ENCODE measurements at places on chromosomes 3 and 15.

DNA sequence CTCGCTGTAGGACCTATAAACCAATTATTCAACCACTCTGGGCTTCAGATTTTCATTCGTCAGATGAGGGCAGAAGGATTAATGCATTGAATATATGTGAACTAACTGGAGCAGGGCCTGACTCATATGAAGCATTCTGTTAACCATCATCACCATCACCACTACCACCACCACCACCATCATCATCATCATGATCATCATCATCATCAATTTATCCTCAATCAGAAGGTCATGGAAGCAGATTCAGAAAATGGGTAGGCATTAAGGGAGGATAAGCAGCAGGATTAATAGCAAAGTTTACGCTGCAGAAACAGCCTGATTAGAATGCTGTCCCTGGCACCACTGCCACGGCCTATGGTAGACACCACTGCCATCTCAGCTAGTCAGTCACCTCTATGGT lies 407.5 kb upstream of the THBS1 start:
- no peak for DNase-seq

DNA sequence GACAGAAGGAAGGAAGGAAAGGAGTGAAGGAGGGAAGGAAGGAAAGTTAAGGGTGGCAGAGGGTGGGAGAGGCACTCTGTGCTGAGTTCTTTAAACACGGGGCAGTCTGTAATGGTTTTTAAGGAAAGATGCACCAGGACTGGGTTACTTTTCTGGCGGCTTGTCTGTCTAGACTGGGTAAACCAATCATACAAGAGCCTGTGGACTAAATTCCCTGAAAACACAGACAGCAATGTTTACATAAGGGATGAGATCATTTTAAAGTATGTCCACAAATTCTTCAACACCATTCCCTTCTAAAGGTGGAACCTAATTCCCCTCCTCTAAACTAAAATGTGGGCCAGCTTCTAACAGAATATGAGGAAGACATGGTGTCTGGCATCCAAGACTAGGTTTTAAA lies 235.5 kb upstream of the IGF1R start:
- no peak for DNase-seq

- DNase-seq = no peak
These were observed 33.9 kb downstream of the SMAD6 start for GRCh38 chr15:66735909-66736305.

DNA sequence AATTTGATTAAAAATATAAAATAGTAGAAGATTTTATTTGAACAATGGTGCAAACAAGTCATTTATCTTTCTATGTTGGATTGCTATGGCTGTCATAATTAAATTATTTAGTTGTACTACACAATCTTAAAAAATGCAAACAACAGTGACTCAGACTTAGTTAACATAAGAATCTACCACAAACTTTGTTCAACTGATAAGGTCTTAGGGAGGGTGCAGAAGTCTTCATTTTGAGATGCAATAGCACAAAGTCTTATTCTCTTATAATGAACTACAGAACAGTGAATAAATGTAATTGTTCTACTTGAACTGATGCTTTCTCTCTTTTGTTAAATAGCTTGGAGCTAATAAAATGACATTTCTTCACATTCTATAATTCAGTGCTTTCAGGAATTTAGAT lies 482.8 kb upstream of the NAALADL2 start:
- DNase-seq = no peak

DNA sequence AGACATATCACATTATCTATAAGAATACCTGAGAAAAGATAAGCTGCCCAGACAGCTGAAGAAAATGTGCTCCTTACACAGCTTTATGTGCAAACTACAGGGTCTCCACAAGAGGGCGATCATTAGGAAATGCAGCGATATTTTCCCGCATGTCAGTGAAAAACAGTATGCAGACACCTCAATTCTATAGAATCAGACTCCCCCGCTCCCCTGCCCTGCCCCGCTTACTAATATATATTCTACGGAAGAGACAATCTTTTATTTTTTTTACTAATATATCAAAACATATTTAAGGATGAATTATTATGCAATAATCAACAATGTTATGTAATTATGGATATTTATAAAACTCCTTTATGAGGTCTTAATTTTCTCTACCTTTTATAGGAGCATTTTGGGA lies 681.3 kb downstream of the ROBO1 start:
- peak; percentile 79 for DNase-seq

DNA sequence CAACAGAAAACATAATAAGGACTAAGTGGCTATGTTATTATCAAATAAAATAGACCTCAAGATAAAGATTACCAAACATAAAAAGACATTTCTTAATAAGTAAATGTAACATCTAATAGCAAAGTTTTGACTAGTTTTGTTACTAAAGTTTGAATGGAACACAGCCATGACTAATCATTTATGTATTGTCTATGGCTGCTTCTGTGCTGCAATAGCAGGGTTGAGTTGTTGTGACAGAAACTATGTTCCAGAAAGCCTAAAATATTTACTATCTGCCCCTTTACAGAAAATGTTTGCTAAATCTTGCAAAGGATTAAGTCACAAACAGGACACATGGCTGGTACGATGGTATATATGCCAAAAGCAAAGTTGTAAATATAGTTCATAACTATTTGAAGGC lies 37.9 kb upstream of the MYH15 start:
- DNase-seq = no peak

DNA sequence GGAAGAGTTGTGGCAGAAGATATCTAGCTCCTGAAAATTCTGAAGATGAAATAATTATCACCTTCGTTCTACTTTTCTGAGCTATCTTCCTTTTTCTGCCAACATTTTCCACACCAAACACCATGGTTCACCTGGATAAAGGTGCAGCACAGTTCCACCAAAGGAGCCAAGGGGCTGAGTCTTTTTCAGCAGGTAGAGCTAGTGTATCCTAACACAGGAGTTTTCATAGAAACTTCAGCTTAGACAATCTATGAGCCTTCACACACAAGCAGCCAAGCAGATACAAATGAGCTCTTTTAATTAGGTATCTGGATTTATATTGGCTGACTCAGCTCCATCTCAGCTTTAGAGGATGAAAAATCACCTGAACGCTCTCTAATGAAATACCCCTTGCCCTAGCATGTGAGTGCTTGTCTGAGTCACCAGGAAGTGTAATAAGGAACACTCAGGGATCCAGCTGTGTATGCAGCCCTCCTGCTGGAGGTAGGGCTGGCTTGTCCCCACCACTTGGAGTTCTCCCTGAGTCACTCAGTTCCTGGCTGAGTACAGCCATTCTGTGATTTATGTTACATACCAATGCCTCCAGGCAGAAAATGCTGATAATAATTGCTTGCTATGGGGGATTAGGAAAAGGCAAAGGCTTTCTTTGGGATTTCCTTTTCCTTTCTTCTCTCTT lies 385.7 kb downstream of the LSAMP start:
- DNase-seq = no peak

- DNase-seq = no peak
These were observed 101.9 kb upstream of the ICE2 start for GRCh38 chr15:60580650-60581376.

DNA sequence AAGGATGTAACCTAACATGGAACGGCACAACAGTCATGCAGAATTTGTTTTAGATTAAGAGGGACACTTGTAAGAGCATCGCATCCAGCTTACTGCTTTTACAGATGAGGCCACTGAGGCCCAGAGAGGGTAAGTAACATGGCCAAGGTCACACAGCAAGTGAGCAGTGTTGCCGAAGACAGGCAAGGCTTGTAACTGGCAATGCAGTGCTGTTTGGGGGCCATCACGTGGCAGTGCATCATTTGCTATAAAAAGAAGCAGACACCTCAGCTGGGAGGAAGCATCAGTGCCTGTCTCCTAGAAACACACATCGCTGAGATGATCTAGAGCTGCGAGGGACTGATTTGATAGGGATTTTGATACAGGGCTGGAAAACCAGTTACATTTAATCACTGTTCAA lies 108.2 kb upstream of the PROK2 start:
- no peak for DNase-seq

GRCh38 chr3:136291302-136291701 lies 41.2 kb downstream of the PCCB start:
- DNase-seq = no peak

GRCh38 chr15:59532770-59533379 lies 78.7 kb upstream of the GCNT3 start:
- DNase-seq = peak; percentile 69

- no peak for DNase-seq
These were observed 34.3 kb downstream of the IRAK2 start for GRCh38 chr3:10198761-10199649.

GRCh38 chr3:120177151-120177550 lies 82.9 kb upstream of the GSK3B start:
- no peak for DNase-seq

- peak; percentile 22 for DNase-seq
These were observed 88.4 kb upstream of the ATP11B start for GRCh38 chr3:182704926-182705325.

DNA sequence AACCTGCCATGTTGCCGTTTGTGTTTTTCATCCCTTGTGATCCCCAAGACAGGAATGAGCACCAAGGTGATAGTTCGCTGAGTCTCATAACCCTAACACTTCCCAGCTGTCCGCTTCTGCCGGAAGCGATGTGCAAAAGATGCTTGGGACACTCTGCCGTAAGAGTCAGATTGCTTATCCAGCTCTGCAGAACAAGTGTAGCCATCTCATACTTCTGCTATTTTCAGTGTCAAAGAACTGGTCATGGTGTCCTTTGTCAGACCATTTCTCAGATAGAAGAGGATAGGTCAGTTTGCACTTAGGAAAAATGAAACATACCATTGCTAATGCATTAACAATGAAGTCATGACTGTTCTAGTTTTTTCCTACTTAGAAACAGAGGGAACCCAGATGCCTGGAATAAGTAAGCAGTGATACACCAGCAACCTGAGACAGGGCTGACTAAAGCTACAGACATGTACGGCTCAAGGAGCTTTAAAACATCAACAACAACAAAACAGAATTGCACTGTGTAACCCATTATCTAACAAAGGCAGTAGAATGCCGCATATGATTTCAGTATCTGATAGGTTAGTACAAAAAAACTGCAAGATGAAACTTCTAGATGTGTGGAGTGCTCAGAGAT lies 134.0 kb upstream of the IL12A start:
- DNase-seq = no peak

GRCh38 chr3:24185738-24186384 lies 240.8 kb downstream of the NR1D2 start:
- peak; percentile 76 for DNase-seq

GRCh38 chr15:65072027-65072426 lies 4.2 kb upstream of the RASL12 start:
- DNase-seq = no peak

GRCh38 chr15:80019168-80019745 lies 40.2 kb upstream of the ZFAND6 start:
- no peak for DNase-seq

DNA sequence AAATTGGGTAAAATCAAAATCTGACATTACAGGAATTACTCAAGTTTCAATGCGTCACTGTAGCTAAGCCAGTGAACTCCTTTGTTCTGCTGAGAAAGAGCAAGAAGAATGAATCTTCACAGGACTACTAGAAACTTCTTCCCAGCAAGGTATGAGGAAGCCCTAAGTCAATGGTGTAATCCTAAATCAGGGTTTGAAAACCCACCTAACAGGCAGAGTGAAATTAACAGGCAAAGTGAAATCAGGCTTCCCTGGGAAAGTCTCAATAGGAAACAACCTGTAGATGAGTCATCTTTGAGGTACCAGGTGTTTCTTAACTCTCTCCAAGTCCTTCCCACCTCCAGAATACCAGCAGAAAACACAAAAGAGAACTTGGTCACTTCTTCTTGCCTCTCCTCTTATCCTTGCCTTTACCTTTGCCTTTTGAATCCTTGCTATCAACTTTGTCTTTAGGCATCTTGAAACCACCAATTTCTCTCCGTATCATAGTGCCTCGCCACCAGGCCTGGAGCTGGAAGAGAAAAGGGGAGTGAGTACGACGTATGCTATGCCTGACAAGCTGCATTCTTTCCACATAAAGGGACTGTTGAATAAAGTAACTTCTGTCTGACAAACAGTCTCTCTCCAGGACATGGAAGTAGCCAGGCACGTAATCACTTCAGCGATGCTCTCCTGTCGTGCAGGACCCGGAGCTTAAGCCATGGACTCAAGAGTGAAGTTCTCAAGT lies 60.6 kb upstream of the RPL35A start:
- DNase-seq = no peak

DNA sequence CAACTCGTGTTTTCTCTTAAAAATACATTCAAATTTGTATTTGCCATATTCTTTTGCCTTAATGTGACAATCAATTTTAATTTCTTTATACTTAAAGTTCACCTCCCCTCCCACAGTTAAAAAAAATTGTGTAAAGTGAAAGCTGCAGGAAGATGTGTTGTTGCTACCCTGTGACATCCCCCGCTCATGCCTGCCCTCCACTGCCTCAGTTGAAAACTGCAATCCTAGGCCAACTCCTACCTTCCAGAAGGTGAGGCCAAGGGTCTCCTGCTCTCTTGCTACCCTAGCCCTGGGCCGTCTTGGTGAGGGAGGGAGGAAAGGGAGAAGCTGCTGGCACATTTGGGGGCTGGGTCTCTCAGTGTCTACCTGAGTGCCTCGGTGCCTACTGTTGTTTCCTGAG lies 57.0 kb upstream of the CMTM7 start:
- no peak for DNase-seq

All from NCI-H524 (cell line).